ENCODE measurements at places on chromosomes 5 and 9.

- DNase-seq, result no peak
Observed at GRCh38 chr5:73534011-73534644, 31.3 kb downstream of the ANKRA2 start.

DNA sequence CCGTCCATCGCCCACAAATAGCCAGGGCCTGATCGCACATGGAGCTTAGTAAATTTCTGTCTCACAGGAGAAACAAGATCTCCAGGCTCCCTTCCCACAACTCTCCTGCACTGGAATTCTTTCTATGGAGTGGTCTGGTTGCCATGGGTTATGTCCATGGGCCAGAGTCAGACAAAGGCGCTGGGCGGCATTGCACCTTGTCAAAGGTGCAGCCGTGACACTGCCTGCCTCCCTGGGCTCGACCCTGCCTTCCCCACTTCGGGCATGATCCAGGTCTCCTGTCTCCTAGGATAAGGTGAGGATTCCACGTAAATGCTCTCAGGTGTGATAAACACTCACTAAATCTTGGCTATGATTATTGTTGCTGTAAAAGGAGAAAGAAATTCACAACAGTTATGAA is 130.0 kb downstream of the ADAMTS16 start:
- DNase-seq, result no peak

- no peak for DNase-seq
Observed at GRCh38 chr5:173884402-173885053, 3.6 kb upstream of the CPEB4 start.

- peak; percentile 44 for DNase-seq
Observed at GRCh38 chr5:129664336-129664937, 83.5 kb upstream of the MINAR2 start.

DNA sequence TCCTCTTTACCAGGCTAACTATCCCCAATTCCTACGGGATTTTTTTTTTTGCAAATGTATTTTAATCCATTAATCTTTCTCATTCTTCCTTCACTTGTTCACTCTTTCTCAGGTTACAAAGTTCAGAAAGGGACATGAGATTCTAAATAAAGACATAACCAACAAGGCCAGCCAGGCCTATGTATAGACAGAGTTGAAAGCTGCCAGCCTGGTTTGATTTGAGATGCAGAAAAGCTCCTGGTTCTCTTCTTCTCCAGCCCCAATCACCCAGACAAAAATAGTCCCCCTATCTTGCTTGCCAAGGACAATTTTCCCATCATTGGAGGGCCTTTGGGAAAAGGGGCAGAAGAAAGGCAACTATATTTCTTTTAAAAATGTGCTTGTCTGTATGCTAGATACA is 398.8 kb downstream of the NFIB start:
- DNase-seq, result no peak

DNA sequence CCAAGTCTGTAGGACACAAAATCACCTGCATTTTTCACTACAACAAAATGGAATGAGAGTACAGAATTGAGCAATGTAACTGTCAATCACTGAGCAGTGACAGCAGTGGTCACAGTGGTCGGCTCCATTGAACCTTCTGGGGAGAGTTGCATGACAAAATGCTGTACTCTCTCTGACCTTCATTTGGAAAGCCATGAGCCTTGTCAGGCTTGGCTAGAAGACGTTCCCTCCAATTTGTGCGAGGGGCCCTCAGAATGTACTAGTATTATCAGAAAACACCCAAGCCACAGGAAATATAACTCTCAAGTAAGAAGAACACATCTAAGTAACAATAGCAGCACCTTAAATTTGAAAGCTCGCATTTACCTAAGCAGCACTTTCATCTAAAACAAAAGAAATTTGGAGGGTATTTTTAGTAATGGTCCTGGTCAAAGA is 425.6 kb upstream of the MEF2C start:
- DNase-seq, result no peak

- no peak for DNase-seq
Observed at GRCh38 chr9:34928921-34929320, 29.2 kb upstream of the PHF24 start.

DNA sequence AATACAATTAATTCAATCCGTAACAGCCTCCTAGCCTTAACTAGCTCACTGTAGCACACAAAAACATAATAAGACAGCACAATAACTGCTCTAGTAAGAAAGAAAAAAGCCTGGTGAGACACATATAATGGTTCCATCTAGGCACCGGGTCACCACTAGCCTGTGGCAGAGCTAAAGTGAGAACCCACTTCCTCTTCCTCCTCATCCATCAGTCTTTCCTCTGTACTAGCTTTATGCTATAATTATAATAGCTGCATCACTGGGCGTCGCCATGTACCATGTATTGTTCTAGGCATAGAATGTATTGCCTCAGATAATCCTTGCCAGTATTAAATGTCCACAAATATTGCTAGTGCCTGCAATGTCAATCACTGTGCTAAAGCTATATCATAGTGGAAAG is 23.1 kb downstream of the ADRB2 start:
- DNase-seq, result no peak

- no peak for DNase-seq
Observed at GRCh38 chr5:74639807-74640449, 600 bp downstream of the ENC1 start.

- DNase-seq, result no peak
Observed at GRCh38 chr5:122415030-122415800, 103.2 kb downstream of the SNCAIP start.

GRCh38 chr5:1294835-1295649 is at the start of gene TERT:
TERT (minus strand) TSS chr5:1295068; CDS start chr5:1294989, 79 bp downstream.
- DNase-seq, result no peak

DNA sequence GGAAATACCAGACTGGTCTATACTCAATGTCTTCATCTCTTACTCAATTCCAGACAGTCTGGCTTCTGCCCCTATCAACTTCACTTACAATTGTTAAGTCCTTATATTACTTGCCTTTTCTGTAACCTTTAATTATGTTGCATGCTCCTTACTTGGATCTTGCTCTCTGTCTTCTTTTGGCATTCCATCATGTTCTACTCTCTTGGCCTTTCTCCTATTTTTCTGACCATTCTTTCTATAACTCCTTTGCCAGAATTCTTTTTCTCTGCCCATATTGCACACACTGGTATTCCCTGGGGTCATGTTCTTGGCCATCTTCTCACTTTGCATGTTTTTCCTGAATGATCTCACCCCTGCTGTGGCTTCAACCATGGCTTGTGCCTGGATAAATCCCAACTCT is 209.8 kb upstream of the ZNF462 start:
- no peak for DNase-seq
